Ascending aorta (tissue), 2 donors: ENCODE measurements at places on chromosomes 2 and 18.
A peak's percentile ranks its signal among the peaks of the same experiment; 100 is the strongest.

DNA sequence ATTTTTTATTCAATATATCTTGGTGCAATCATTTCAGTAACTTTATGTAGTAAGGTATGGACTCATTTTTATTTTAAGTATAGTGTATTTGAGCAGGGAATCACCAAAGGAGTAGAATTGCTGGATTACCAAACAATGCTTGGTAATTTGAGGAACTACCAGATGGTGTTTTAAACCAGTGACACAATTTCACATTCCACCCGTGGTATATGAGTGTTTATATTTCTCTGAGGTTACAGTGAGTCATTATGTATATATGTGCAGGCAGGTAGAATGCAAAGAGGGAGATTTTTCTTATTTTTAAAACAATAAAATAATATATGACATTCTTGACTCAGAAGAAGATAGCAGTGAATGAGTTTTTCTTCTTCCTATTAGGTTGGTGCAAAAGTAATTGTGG lies 596.9 kb downstream of the DCC start:
- no peaks in the 10 kb centered on the region for H3K36me3 ChIP-seq
- no peaks in the 10 kb centered on the region for H3K27me3 ChIP-seq
- no peaks in the 10 kb centered on the region for H3K4me1 ChIP-seq
- no peak overlapping the region for H3K4me3 ChIP-seq

DNA sequence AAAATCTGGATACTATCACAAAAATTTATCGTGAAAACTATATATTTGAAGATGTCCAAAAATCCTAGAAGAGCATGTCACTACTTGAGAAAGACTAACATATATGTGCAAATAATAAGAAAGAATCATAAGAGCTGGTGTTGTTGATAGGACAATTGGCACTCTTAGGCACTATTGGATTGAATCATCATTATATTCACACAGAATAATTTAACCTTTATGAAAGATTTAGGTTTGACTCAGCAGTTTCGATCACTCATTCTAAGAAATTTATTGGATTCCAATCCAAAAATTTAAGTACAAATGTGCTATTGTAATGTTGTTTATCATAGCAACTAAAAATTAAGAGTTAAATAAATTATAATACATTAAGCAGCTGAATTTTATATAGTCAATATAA lies 503.6 kb downstream of the SPAG16 start:
- DNase-seq = no peak
- no peak overlapping the region for H3K4me3 ChIP-seq
- no peak overlapping the region for H3K27ac ChIP-seq
- no peaks in the 10 kb centered on the region for H3K36me3 ChIP-seq
- H3K27me3 ChIP-seq = no peaks in the 10 kb centered on the region

- H3K4me1 ChIP-seq = no peaks in the 10 kb centered on the region
- no peak for DNase-seq
- H3K4me3 ChIP-seq = no peak overlapping the region
- peaks cover 17% of the 10 kb centered on the region for H3K36me3 ChIP-seq
- no peak overlapping the region for H3K27ac ChIP-seq
Measured at GRCh38 chr2:28707592-28707991, 44.0 kb upstream of the PPP1CB start.

DNA sequence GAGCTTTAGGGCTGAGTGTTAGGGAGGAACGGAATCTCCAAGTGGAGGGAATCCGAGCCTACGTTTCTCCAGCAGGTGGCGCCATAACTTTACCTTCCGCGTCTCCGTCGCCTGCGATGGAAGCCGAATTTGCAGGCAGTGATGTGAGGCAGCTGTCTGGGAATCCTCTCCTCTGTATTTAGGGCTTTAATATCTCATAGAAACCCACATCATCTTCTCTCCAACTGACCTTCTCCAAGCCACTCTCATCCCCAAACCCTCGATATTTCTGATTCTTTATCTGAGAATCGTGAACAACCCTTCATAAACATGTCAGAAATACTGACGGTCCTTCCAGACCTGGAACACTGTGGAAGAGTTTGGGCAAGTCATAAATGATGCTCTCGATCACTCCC lies 27.5 kb downstream of the SIX2 start:
- no peak overlapping the region for H3K4me3 ChIP-seq
- H3K36me3 ChIP-seq = no peaks in the 10 kb centered on the region
- H3K27me3 ChIP-seq = no peaks in the 10 kb centered on the region
- no peaks in the 10 kb centered on the region for H3K4me1 ChIP-seq

DNA sequence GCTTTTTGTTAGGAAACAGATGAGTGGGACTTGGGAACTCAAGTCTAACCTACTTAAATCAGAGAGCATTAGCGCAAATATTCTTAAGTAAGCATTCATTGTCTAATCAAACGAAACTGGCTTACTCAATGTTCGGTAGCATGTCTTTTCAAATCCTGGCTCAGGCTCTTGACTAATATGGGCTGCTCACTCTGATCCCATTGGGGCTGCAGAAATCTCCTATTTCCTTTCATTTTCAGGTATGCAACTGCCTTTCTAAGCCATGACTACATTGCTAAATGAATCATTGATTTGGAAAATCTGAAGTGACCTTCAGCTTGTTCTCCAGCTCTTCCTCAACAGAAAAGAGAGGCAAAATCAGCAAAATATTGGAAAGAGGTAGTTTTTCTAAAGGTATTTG lies 2084.4 kb upstream of the PIK3C3 start:
- no peaks in the 10 kb centered on the region for H3K4me1 ChIP-seq
- H3K27ac ChIP-seq = no peak overlapping the region
- no peaks in the 10 kb centered on the region for H3K27me3 ChIP-seq
- DNase-seq = no peak
- H3K4me3 ChIP-seq = no peak overlapping the region

DNA sequence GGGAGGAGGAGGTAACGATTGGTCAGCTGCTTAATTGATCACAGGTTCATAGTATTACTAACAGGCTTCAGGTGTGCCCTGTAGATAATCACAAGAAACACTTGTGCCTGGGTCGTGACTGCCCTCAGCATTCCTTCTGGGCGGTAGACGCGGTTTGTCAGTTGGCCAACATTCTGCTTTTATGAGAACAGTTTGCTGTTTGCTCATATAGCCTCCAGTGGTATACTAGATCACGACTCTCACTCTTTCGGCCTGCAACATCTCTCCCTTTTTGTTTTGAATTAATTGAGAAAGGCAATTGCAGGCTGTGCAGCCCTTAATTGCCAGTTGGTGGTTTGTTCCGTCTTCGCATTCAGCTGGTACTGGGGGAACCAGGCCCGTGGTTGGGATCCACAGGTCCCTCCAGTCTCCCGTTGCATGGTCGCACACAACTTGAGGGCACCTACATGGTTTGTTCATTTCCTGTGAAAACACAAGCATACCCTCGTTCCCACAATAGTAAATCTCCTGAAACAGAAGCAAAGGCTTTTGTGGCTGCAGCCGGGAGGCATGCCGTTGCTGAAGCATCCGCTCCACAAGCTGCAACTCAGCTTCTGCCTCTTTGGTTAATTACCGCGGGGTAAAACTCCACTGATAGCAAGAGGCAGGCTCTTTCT lies 30.3 kb upstream of the GPR17 start:
- peak; percentile 50 for DNase-seq
- no peaks in the 10 kb centered on the region for H3K27me3 ChIP-seq
- H3K4me1 ChIP-seq = no peaks in the 10 kb centered on the region
- no peak overlapping the region for H3K4me3 ChIP-seq

DNA sequence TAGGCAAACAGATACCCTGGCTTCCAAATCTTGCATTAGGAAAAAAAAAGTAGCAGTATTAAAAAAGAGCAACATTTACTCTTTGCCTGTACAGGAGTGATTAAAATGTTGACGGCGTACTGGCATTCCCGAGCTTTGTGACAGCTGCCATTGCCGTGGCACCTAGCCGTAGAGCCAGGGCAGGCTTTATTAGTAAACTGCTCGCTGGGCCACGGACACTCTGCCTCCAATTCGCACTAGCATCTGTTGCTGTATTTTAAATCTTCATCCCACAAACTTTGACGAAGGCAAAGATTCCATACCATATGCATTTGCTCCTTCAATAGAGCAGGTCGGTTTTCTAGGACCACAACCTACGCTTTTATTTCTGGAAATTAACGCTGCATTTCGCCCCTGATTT lies 44.5 kb upstream of the EPHA4 start:
- no peak for DNase-seq
- no peak overlapping the region for H3K4me3 ChIP-seq
- no peaks in the 10 kb centered on the region for H3K4me1 ChIP-seq
- no peaks in the 10 kb centered on the region for H3K27me3 ChIP-seq
- H3K27ac ChIP-seq = no peak overlapping the region

GRCh38 chr2:231664727-231665126 lies 43.6 kb upstream of the PTMA start:
- no peaks in the 10 kb centered on the region for H3K27me3 ChIP-seq
- no peak for DNase-seq
- H3K4me1 ChIP-seq = peaks cover 27% of the 10 kb centered on the region
- H3K27ac ChIP-seq = peak overlapping the region; percentile 100
- H3K4me3 ChIP-seq = no peak overlapping the region
- H3K36me3 ChIP-seq = no peaks in the 10 kb centered on the region
